IPS DF 19.7 (cell line): ENCODE measurements at places on chromosomes 16 and 17.

GRCh38 chr17:73698966-73699365 is 54.7 kb upstream of the SDK2 start:
- DNase-seq: no peak

GRCh38 chr17:39525801-39526506 is 64.7 kb downstream of the CDK12 start:
- no peak for DNase-seq

- no peak for DNase-seq
These were observed 4.0 kb downstream of the MYBBP1A start for GRCh38 chr17:4551141-4551540.

GRCh38 chr17:70208080-70208794 is 38.9 kb downstream of the KCNJ2 start:
- no peak for DNase-seq

DNA sequence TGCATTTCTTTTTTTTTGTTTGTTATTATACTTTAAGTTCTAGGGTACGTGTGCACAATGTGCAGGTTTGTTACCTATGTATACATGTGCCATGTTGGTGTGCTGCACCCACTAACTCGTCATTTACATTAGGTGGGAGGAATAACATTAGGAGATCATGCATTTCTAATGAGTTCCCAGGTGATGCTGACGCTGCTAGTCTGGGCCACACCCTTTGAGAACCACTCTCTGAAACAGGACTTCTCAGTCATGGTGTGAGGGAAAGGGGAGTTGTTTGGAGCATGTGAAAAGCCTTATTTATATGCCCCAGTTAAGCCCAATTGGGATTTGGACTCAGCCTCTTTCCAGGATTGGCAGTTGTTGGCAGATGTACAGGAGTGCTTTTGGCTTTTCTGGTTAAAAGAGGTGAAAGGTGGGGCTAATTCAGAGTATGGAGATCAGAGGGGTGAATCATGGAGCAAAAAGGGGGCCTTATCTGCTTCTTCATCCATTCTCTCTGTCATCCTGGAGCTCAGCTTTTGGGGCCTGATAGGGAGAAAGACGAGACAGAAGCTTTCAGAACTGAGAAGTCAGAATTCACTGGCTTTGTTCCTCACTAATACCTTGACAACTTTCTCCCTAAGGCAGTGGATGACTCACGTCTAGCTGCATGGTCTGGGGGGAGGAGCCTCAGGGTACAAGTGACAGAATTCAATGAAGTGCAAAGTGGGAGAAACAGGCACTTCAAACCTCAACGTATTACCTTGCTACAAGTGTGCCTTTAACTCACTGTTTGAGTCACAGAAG is 180.0 kb upstream of the CACNG3 start:
- no peak for DNase-seq

DNA sequence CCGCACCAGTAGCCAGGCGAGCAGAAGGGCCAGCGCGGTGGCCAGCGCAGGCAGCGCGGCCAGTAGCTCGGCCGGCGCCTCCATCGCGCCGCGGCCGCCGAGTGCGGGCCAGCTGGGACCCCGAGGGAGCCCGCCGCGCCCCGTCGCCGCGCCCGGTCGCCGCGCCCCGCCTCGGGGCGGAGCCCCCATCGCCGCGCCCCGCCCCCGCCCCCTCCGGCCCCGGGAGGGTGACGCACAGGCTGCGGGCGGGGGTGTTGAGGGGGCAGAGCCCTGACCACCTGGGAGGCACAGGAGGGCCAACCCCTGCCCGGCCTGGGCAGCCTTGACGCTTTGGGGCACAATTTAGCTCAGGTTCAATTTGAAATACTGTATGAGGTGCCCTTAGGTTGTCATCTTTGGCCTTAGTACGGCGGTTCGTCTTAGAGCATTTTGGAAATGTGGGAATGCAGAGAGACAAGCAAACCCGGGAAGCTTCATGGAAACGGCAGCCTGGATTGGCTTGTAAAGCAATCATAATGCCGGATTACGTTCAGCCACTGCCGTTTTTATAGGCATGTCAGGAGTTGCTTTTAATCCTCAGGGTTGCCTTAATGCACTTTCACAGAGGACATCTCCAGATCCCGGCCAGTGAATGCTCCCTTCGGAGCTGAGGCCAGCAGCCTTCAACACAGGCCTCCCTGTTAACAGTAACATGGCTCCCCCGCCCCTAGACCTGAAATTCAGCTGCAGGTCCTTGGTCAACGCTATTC is at the start of gene MXRA7:
Gene MXRA7 (minus strand): TSS at position 103 of the 749 bp plus-strand sequence. CDS start 19 bp downstream, at position 84.
- no peak for DNase-seq
